Activated CD4-positive, alpha-beta T cell treated with anti-CD3 and anti-CD28 coated beads, Interleukin-2, amount 10 ng/mL, durations not matched to agents 24 days and 14 days (primary cell): ENCODE measurements at places on chromosomes 3 and 15. TPM values are rescaled to one million over a fixed set of nuclear protein-coding genes. Genes with fewer than 3 reads are reported as not detected.

- H3K4me3 ChIP-seq: peak overlapping the region; percentile 95
- H3K4me1 ChIP-seq: peaks cover 20% of the 10 kb centered on the region
- H3K27ac ChIP-seq: peak overlapping the region; percentile 89
- H3K36me3 ChIP-seq: no peaks in the 10 kb centered on the region
- DNase-seq: peak; percentile 79
Measured at GRCh38 chr3:115099986-115100571, 47.0 kb downstream of the ZBTB20 start.

- no peak overlapping the region for H3K27ac ChIP-seq
- H3K4me1 ChIP-seq: no peaks in the 10 kb centered on the region
- no peak for DNase-seq
- no peaks in the 10 kb centered on the region for H3K36me3 ChIP-seq
- H3K4me3 ChIP-seq: no peak overlapping the region
Measured at GRCh38 chr3:137845666-137846065, 81.6 kb downstream of the SOX14 start.

SLC9C1 gene
- total RNA-seq: not detected in 2 replicates

- no peaks in the 10 kb centered on the region for H3K36me3 ChIP-seq
- no peak overlapping the region for H3K4me3 ChIP-seq
- H3K27ac ChIP-seq: no peak overlapping the region
- no peaks in the 10 kb centered on the region for H3K4me1 ChIP-seq
- H3K27me3 ChIP-seq: peaks cover 12% of the 10 kb centered on the region
- DNase-seq: no peak
Measured at GRCh38 chr3:146472611-146473010, 3.2 kb upstream of the PLSCR2 start.

DNA sequence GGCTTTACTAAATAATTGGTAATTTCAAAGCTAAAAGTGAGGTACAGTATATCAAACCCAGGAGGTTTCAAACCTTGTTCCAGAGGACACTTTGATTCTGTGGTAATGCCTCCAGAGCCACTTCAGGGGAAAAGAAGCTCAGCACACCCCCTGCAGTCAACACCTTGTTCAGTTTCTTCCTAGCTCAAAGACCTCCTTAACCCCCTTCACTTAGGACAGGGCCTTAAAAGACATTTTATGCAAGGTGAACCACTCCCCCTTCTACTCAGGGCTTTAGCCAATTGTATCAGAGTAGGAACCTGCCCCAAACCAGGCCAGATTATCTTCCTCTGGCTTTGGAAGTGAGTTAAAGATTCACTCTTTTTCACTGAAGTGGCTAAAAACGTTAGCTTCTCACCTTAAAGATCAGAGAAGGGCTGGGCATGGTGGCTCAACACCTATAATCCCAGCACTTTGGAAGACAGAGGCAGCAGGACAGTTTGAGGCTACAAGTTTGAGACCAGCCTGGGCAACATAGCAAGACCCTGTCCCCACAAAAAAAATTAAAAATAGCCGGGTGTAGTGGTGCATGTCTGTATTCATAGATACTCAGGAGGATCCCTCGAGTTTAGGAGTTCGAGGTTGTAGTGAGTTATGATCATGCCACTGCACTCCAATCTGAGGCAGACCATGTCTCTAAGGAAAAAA, 3.4 kb downstream of the DENND6A start:
- peak overlapping the region; percentile 24 for H3K4me3 ChIP-seq
- H3K36me3 ChIP-seq: peaks cover 7% of the 10 kb centered on the region
- peaks cover 37% of the 10 kb centered on the region for H3K4me1 ChIP-seq
- no peak for DNase-seq
- no peaks in the 10 kb centered on the region for H3K27me3 ChIP-seq

GRCh38 chr3:4030624-4031023, 231.4 kb downstream of the LRRN1 start:
- no peaks in the 10 kb centered on the region for H3K4me1 ChIP-seq
- no peak overlapping the region for H3K27ac ChIP-seq
- no peaks in the 10 kb centered on the region for H3K27me3 ChIP-seq
- DNase-seq: no peak
- no peaks in the 10 kb centered on the region for H3K36me3 ChIP-seq

KIF23 gene
- total RNA-seq: 36.0 and 40.0 TPM in 2 replicates

CMTM7 gene
- 45.0 and 46.3 TPM in 2 replicates for total RNA-seq

C3orf20 gene
- total RNA-seq: 0.19 and 0.28 TPM in 2 replicates

BTLA gene
- total RNA-seq: 33.7 and 36.0 TPM in 2 replicates

GRCh38 chr3:148938936-148939335, 52.4 kb upstream of the GYG1 start:
- no peak overlapping the region for H3K27ac ChIP-seq
- DNase-seq: no peak
- H3K4me1 ChIP-seq: no peaks in the 10 kb centered on the region
- H3K36me3 ChIP-seq: no peaks in the 10 kb centered on the region
- H3K4me3 ChIP-seq: no peak overlapping the region

GRCh38 chr3:46228260-46229242, 13.7 kb upstream of the CCR3 start:
- DNase-seq: no peak
- H3K36me3 ChIP-seq: peaks cover 2% of the 10 kb centered on the region
- H3K27ac ChIP-seq: no peak overlapping the region
- H3K4me1 ChIP-seq: peaks cover 13% of the 10 kb centered on the region
- no peak overlapping the region for H3K4me3 ChIP-seq
- H3K27me3 ChIP-seq: peaks cover 65% of the 10 kb centered on the region

- peaks cover 8% of the 10 kb centered on the region for H3K36me3 ChIP-seq
- no peak overlapping the region for H3K27ac ChIP-seq
- H3K27me3 ChIP-seq: no peaks in the 10 kb centered on the region
- no peak overlapping the region for H3K4me3 ChIP-seq
- no peaks in the 10 kb centered on the region for H3K4me1 ChIP-seq
- no peak for DNase-seq
Measured at GRCh38 chr3:119388577-119388976, 74.8 kb downstream of the TMEM39A start.

DNA sequence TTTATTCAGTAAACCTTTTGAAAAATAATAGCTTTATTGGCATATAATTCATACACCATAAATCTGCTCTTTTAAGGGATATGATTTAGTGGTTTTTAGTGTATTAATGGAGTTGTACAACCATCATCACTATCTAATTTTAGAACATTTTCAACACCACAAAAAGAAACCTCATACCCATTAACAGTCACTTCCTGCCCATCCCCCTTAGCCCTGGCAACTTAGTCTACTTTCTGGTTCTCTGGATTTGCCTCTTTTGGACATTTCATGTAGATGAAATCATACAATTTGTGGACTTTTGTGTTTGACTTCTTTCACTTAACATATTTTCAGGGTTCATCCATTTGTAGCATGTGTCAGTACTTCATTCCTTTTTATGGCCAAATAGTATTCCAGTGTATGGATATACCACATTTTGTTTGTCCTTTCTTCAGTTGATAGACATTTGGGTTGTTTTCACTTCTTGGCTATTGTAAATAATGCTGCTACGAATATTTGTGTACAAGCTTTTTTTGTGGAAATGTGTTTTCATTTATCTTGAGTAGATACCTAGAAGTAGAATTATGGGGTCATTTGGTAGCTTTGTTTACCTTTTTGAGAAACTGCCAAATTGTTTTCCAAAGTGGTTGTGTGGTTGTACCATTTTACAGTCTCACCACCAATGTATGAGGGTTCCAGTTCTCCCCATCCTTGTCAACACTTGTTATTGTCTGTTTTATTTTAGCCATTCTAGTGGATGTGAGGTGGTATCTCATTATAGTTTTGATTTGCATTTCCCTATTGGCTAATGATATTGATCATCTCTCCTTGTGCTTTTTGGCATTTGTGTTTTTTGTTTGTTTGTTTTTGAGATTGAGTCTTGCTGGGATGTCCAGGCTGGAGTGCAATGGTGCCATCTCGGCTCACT, 45.8 kb downstream of the SMAD3 start:
- DNase-seq: no peak
- peak overlapping the region; percentile 48 for H3K27ac ChIP-seq
- H3K27me3 ChIP-seq: no peaks in the 10 kb centered on the region
- peaks cover 85% of the 10 kb centered on the region for H3K4me1 ChIP-seq
- H3K4me3 ChIP-seq: no peak overlapping the region

MUC4 gene
- 0.68 and 0.90 TPM in 2 replicates for total RNA-seq

IL17RB gene
- 1.3 and 2.2 TPM in 2 replicates for total RNA-seq

GRCh38 chr3:174208161-174208560, 651.0 kb upstream of the NAALADL2 start:
- H3K36me3 ChIP-seq: no peaks in the 10 kb centered on the region
- H3K4me1 ChIP-seq: no peaks in the 10 kb centered on the region
- H3K4me3 ChIP-seq: no peak overlapping the region
- DNase-seq: no peak

GRCh38 chr15:86915811-86916331, 836.2 kb downstream of the AGBL1 start:
- H3K4me3 ChIP-seq: no peak overlapping the region
- H3K27ac ChIP-seq: no peak overlapping the region
- no peaks in the 10 kb centered on the region for H3K36me3 ChIP-seq
- H3K4me1 ChIP-seq: no peaks in the 10 kb centered on the region

- peak; percentile 80 for DNase-seq
- H3K27me3 ChIP-seq: no peaks in the 10 kb centered on the region
- peaks cover 23% of the 10 kb centered on the region for H3K4me1 ChIP-seq
- peak overlapping the region; percentile 98 for H3K27ac ChIP-seq
- peaks cover 15% of the 10 kb centered on the region for H3K36me3 ChIP-seq
Measured at GRCh38 chr3:141738891-141739363, 829 bp downstream of the RNF7 start.

DNA sequence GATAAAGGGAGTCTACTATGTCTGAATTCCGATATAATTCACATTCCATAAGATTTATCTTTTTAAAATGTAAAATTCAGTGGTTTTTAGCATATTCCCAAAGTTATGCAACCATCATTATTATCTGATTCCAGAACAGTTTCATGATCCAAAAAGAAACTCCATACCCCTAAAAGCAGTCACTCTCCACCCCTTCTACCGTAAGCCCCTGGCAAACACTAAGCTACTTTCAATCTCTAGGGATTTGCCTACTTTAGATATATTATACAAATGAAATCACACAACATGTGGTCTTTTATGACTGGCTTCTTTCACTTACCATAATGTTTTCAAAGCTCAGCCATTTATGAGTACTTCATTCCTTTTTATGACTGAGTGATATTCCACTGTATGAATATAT, 65.6 kb downstream of the TMEM212 start:
- no peak overlapping the region for H3K4me3 ChIP-seq
- DNase-seq: no peak
- no peaks in the 10 kb centered on the region for H3K4me1 ChIP-seq

- H3K4me1 ChIP-seq: peaks cover 5% of the 10 kb centered on the region
- no peak overlapping the region for H3K27ac ChIP-seq
- no peaks in the 10 kb centered on the region for H3K36me3 ChIP-seq
- peaks cover 29% of the 10 kb centered on the region for H3K27me3 ChIP-seq
- no peak overlapping the region for H3K4me3 ChIP-seq
Measured at GRCh38 chr3:39203860-39204259, 11.5 kb upstream of the XIRP1 start.

ALDH1A3 gene
- total RNA-seq: not detected in 2 replicates

DNA sequence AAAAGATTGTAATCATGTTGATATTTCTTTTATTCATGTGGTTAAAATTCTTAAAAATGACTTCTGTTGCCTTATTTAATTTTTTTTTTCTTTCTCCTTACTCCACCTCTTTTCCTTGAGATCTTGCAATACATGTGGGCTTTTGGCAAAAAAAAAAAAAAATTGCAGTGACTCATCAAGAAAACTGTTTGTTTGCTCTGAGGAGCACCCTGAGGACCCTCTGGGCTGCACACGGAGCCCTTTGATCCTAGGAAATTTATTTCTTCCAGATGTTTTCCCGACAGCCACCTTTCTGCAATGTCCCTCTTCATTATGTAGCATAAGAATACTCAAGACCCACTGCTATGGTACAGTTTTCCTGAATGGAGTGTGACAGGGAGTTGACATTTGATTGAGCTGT, 371.7 kb downstream of the ZBTB20 start:
- no peaks in the 10 kb centered on the region for H3K4me1 ChIP-seq
- no peak for DNase-seq
- no peaks in the 10 kb centered on the region for H3K27me3 ChIP-seq
- no peak overlapping the region for H3K27ac ChIP-seq
- no peaks in the 10 kb centered on the region for H3K36me3 ChIP-seq

PLSCR2 gene
- not detected in 2 replicates for total RNA-seq

GRCh38 chr15:69794645-69795469, 302.9 kb downstream of the TLE3 start:
- H3K4me1 ChIP-seq: peaks cover 7% of the 10 kb centered on the region
- no peak overlapping the region for H3K27ac ChIP-seq
- H3K27me3 ChIP-seq: peaks cover 5% of the 10 kb centered on the region

GRCh38 chr3:140004271-140004670, 69.3 kb downstream of the CLSTN2 start:
- H3K4me3 ChIP-seq: no peak overlapping the region
- DNase-seq: no peak
- H3K27ac ChIP-seq: no peak overlapping the region
- H3K4me1 ChIP-seq: no peaks in the 10 kb centered on the region
- no peaks in the 10 kb centered on the region for H3K36me3 ChIP-seq

DNA sequence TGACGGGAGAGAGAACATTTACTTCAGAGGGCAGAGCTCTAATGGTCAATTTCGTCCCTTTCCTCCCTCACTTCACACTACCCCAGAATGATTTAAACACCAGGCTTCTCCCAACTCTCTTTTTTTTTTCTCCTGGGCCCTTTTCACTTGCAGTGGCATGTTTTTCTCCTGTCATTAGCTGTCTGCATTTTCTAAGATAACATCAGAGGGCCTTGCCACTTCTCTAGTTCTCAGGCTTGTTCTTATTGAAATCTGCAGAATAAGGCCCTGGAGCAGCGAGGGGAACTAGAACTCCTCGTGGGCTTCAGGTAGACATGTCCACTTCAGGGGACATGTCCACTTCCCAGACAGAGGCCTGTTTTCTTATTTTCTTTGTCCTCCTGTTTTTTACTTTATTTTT, 514.4 kb upstream of the TBL1XR1 start:
- H3K27ac ChIP-seq: no peak overlapping the region
- H3K27me3 ChIP-seq: no peaks in the 10 kb centered on the region
- no peaks in the 10 kb centered on the region for H3K4me1 ChIP-seq
- DNase-seq: no peak
- no peaks in the 10 kb centered on the region for H3K36me3 ChIP-seq

AADACL2 gene
- not detected in 2 replicates for total RNA-seq

DNA sequence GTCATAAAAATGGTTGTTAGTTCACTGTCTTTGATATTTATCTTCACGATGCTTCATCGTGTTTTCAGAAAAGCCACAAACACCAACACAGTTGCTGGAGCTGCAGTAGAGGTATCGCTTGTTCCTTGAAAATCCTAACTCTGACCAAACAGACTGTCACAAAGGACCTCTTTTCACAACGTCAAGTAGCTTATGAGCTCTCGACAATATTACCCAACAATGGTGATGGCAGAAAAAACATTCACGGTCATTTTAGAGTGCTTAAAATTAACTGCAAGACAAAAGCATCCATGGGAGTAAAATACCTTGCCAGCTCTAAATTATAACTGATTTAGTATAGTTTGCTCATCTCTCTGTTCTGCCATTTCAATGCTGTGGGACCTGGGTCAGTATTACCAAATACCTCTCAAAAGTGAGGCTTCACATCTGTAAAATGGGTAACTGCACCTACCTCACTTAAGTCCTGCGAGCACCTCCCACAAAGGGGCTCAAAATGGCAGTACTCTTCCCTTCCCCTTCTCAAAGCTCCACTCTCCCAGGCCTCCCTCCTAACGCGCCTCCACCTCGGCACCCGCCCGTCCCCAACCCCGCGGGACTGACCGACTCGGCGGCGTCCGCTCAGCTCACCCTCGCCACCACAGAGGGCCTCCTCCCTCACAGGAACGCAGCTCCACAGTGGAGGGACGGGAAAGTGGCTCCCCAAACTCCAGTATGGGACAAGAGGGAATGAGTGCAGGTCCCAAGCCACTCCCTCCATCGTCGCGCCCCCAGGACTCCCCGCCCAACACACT, 546 bp downstream of the TRIM59 start:
- peaks cover 36% of the 10 kb centered on the region for H3K36me3 ChIP-seq
- no peaks in the 10 kb centered on the region for H3K27me3 ChIP-seq
- H3K4me1 ChIP-seq: peaks cover 35% of the 10 kb centered on the region
